ENCODE measurements at places on chromosomes 7 and 10.
A peak's percentile ranks its signal among the peaks of the same experiment; 100 is the strongest.

GRCh38 chr7:39560997-39561396 is 5.2 kb upstream of the YAE1 start:
- DNase-seq: no peak

- no peak for DNase-seq
These were observed 594.9 kb upstream of the IGFBP3 start for GRCh38 chr7:46515844-46516590.

- DNase-seq: no peak
These were observed 94.6 kb downstream of the FGFR2 start for GRCh38 chr10:121503587-121504051.

DNA sequence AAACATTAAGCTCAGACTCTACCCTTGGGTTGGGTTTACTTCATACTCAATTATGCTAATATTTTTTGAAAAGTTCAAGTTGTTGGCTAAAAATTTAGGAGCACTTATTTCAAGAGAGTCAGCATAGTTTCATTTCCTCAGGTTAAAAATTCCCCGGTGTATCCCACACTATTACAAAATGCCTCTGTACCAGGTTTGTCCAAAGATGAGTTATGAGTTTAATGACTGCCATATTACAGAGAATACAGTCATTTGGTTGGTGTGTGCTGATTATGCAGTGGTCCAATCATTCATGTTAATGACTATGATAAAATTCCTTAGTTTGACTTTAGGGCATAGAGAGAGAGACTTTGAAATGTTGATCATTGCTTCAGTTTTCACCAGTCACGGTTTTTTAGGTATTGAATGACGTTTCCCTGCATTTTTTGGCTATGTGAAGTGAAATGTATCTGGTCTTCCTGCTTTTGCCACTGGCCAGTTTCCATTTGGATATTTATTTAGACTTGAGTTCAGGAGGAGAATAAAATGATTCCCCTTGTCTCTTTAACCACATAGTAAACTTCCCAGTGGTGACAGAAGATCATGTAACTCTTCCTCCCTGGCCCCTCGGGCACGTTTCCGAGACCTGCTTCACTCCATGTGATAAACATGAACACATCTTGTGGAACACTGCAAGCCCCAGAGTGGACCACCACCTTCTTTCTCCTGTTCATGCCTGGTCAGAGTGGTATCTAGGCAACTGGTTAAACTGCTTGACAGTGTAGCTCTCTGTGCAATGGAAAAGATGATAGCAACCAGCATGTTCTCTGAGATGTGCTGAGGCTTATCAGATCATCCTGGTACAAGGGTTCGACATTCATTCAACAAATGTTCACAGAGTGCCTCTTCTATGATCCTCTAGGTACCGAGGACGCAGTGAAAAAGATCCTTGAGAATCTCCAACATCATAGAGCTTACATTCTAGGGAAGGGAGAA is 153.6 kb downstream of the CACNB2 start:
- no peak for DNase-seq

DNA sequence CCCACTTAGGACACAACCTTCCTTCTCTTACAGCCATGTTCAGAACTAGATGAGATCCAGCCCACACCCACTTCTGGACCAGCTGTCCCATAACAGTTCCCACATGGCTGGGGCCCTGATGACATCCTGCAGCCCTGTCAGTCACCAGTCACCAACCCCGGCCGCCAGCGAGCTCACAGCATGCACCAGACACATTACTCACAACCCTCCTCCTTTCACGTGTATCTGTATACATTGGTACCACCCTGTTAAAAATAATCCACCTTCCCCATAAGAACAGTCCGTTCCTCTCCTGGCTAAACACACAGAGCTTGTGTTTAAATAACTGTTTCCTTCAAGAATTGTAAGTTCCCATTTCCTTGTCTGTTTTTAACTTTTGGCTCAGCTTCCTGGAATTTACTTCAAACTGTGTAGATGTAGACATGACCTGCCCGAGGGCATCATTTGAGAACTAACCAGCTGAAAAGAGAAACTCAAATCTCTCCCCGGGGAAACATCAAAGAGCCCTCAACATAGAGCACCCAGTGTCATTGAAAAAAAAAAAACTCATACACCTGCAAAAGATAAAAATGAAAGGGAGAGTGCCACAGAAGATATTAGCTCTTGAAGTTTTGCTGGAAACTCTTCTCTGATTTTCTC is 26.0 kb upstream of the PRLHR start:
- peak; percentile 43 for DNase-seq

DNA sequence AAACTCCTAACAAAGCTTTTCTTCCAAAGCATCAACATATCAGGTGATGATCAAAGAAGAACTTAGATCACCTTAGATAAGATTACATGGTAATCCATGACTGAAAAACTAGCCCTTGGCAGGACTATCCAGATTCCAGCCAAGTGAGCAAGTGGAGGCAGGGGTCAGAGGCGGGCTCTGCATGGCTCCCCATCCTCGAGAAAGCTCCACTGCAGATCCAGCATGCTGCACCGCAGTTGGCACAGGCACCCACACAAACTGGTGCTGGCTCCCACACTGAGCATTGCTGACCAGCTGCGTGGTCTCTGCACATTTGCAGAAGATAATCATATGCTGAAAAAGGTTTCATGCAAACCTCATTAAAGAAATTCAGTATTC is 10.1 kb downstream of the PSAP start:
- no peak for DNase-seq

DNA sequence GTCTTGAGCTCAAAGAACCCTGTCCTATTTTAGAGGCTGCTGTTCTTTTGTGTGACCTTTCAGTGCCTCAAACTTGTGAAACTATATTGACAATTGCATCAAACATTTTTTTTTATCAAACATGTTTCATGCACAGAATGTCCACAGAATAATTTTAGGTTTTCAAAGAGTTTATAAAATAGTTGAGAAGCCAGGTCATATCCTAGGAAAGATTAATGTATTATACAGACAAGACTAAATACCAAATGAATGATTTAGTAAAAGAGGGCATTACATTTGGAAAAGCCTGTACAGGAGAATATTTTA is 67.0 kb downstream of the CDK6 start:
- no peak for DNase-seq

DNA sequence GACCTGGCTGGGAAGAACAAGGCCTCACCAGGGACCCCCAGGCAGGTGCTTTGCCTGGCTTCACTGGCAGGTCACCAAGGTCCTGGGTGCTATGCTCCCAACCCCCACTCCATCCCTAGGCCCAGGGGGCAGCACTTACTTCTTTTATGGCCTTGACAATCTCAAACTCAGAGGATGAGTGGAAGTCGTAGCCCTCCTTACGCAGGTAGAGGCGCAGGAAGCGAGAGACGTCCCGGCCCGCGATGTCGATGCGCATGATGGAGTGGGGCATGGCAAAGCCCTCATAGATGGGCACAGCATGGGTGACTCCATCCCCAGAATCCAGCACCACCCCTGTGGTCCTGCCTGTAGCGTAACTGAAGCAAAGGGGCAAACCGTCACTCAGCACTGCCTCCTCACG is 18.5 kb downstream of the ACTR1A start:
- DNase-seq: no peak

DNA sequence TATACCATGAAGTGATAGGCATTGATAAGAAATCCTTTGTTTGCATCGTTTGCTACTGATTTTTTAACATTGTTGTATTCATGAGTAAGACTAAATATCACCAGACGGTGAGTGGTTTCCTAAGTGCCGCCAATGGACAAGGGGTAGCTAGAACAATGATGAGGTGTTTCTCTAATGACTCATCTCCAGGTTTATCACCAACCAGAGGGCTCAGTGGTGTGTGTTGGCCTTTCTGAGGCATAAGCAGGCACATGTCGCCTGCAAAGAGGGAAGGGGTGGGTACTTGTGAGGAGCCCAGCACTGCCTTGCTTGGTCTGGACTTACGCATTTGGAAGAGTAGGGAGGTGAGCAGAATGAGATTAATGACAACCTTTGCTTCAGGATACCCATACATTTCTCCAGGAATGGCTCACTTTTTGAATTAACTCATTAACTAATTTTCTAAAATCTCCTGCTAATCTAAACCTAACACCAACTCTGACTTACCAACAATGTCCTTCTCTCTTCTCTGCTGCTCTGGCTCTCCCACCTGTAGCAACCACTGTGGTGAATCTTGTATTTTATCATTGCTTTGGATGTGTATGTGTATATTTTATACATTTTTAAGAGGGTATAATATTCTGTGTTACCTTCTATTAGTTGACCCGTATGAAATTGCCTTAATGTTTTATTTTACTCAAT is 722.6 kb downstream of the GRID1 start:
- DNase-seq: no peak

DNA sequence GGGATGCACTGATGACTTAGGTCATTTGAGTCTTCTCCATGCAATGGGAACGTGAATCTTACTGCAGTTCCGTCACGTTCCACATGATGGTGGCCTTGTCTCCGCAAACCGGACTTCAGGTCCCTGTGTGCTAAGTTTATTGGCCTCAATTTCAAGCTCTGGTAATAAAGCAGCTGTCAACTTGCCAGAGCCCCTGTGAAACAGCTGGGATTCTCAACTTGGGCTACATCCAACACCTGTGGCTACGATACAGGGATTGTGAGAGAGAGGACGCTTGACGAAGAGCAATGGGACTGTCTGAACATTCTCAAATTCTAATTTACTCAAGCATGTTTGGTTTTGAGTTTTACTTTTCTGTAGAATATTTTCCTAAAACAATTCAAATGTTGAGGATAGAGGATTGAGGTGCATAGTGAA is 174.2 kb downstream of the PTN start:
- no peak for DNase-seq

- no peak for DNase-seq
These were observed 68.0 kb downstream of the NRBF2 start for GRCh38 chr10:63201118-63201517.
